ENCODE measurements at places on chromosomes 12 and 14.

GRCh38 chr12:120797677-120798642 lies 72.3 kb downstream of the ACADS start:
- DNase-seq, result no peak

- no peak for DNase-seq
Observed at GRCh38 chr12:14367040-14367661, 1.7 kb downstream of the ATF7IP start.

- DNase-seq, result no peak
Observed at GRCh38 chr12:1083151-1083888, 92.3 kb downstream of the ERC1 start.

DNA sequence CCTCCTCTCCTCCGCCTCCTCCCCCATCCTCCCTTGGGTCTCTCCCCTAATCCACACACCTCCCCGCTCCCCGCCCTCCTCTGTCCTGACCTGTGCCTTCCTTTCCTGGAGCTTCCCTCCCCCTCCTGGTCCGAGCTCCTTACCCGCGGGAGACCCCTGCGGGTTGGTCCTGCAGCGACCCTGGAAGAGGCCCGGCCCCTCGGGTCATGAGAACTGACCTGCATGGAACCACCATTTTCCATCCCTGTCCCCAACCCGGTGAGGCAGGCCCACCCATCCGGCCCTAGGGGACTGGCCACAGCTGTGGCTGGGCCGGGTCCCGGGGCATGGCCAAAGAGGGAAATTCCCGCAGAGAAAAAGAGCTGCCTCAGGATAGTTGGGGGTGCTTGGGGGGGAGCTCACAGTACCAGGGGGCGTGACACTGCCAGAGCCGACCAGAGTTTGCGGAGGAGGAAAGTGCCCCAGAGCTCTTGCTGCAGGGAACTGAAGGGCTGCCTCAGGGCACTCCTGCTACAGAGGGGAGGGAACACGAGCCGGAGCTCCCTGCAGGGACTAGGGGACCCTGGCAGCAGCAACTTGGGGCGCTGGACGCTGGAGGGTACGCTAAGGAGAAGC lies 613 bp downstream of the ARHGEF40 start:
- no peak for DNase-seq

- no peak for DNase-seq
Observed at GRCh38 chr12:25816637-25817036, 141.8 kb upstream of the RASSF8 start.

GRCh38 chr12:118958520-118958919 lies 22.8 kb upstream of the SRRM4 start:
- DNase-seq, result no peak

- DNase-seq, result no peak
Observed at GRCh38 chr12:130161261-130162243, 712 bp upstream of the FZD10 start.
